ENCODE measurements at places on chromosomes 1 and 21. TPM values are rescaled to one million over a fixed set of nuclear protein-coding genes. Genes with fewer than 3 reads are reported as not detected.

Gene CHIA
- not detected for total RNA-seq

Gene HES4
- 39.4 TPM for total RNA-seq

Gene CHAF1B
- total RNA-seq = 0.52 TPM

Gene PRDX6
- 529 TPM for total RNA-seq

Gene IL6R
- total RNA-seq = 15.3 TPM
